AG10803 (cell line): ENCODE measurements at places on chromosomes 2 and 18.
A peak's percentile ranks its signal among the peaks of the same experiment; 100 is the strongest.

DNA sequence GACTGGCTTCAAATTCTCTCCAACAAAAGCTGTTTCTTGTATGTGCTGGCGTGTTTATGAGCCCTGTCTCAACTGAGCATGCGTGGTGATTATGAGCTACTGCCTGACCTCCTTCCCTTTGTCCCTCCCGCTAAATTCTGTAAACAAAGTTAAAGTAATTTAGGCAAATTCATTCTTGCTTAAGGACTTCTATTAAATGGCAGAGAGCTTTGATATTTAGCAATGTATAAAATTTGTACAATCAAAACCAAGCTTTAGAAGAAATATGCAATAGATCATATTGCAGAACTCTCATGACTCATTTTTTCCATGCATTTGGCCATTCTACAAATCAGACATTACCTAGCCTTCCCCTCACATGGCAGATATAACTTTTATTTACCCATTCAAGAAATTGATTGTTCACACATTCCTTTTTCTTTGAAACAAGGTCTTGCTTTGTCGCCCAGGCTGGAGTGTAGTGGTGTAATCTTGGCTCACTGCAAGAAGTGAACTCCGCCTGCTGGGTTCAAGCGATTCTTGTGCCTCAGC, 18.2 kb downstream of the IGFBP2 start:
- peak; percentile 42 for DNase-seq

GRCh38 chr2:32427672-32428610, 71.1 kb downstream of the BIRC6 start:
- DNase-seq, result no peak

GRCh38 chr2:17966798-17967197, 88.3 kb downstream of the KCNS3 start:
- no peak for DNase-seq

- no peak for DNase-seq
These were observed 7.8 kb upstream of the DYNC2LI1 start for GRCh38 chr2:43766006-43766405.

GRCh38 chr2:216692636-216693413, 2.5 kb downstream of the IGFBP5 start:
- DNase-seq, result peak; percentile 45

DNA sequence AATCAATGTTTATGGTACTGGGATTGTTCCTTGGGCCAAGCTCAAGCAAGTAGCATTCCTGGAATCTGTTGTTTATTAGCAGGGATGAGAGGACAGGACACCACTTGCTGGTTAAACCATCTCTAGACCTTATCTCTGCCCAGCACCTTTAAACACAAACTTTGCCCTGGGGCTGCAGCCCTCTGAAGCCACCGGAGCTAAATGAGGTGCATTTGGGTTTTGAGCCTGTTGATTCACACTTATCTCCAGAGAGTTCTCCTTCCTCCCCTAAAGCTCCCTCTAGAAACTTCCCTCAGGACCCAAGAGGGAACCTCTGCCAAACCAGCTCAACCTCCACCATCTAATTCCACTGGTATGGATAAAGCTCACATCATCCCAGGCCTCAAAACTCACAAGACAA, 94.8 kb upstream of the EPAS1 start:
- DNase-seq, result no peak

DNA sequence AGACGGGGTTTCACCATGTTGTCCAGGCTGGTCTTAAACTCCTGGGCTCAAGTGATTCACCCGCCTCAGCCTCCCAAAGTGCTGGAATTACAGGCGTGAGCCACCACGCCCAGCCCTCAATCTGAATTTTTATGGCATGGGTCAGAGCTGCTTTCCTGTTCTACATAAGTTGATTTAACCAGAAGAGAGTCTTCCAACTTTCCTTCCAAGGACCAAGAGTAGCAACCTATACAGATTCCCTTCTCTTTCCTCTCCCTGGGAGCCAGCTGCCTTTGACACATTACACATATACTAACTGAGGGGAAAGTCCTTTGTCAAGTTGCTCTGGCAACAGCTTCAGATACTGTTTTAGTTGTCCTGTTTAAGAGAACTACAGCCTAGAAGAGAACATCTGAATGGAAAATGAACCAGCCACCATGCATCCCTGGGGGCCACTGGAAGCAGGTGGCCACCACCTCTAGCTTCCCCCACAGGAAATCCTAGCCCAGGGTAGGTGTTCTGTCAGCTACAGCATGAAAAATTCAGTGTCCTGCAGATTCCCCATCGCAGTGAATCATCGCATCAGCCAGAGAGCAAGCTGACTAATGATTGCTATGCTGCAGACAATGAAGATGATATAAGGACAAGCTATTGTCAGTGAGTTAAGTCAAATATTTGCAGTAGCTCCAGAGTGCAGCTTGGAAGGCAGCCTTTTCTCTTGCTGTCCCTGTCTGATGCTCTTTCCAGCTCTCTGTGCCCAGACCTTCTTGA, 62.9 kb downstream of the POMC start:
- peak; percentile 61 for DNase-seq

DNA sequence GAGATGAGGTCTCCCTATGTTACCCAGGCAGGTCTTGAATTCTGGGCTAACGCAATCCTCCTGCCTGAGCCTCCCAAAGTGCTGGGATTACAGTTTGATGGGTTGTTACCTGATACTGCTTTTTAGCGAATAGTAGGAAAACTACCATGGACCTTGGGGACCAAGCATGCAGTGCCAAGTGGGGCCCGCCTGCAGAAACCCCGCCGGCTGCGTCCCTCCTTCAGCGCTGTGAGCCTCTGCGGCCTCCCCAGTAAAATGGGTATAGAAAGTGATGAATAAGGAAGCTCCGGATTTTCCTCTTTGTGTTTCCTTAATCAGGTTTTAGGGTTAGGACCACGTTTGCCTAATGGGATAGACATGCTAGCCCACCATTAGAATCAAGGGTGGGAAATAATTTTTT, 30.4 kb downstream of the RAMP1 start:
- DNase-seq, result no peak

GRCh38 chr18:5309888-5310470, 14.5 kb upstream of the ZBTB14 start:
- DNase-seq, result peak; percentile 3

- no peak for DNase-seq
These were observed 58.7 kb upstream of the ACVR1 start for GRCh38 chr2:157934684-157935377.

DNA sequence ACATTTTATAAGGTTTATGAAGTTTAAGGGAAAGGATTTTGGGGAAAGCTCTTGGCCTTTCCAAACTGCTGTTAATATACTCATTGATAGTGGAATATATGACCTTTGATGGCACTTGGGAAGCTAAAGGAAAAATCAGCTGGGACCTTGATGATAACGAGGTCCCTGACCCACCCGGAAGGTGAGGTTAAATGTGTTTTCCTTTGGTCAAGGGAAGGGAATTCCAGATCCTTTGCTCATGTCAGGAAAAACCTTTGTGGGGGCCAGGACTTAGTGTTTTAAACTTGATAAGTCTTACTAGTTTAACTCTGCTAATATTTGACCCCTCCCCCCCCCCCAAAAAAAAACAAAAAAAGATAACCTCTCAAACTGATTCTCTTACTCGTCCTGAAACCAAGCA, 50.7 kb downstream of the CRIM1 start:
- no peak for DNase-seq

DNA sequence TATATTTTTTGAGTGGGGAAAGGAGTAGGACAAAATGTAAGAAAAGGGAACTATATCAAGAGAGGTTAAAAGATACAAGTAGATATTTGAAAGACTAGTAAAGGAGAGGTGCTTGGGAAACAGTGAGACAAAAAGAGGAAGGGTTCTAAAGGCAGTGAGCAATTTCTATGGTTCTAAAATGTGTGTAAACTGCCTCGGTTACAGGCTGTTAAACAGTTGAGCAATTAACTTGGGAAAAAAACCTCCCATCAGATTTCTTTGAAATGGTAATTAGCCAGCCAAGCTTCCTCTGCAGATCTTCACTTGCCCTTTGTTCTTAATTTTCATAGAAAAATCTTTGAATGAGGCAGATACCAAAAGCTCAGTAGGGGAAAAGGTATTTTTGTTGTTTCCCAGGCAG, 238.7 kb upstream of the KCNH7 start:
- no peak for DNase-seq

- no peak for DNase-seq
These were observed 5.9 kb downstream of the SLC9A4 start for GRCh38 chr2:102478686-102479470.

GRCh38 chr2:204638471-204639194, 93.4 kb downstream of the PARD3B start:
- DNase-seq, result no peak

DNA sequence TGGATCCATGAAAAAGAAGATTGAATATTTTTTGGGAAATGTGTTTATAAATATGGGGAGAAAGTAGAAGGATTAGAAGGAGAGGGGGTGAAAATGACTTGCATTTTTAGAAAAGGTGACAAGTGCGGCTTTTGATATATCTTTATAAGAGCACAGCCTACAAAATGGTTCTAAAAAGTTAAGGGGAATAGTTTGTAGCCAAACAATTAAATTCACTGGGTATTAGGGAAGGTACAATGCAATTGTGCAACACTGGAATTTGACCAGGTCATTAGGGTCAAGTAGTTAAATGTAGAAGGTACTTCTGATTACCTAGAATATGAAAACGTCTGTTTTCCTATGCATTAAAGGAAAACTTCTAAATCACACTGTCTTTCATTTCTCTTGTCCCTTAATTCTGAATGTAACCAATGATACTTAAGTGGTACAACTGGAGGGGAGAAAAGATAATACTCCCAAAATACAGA, 44.5 kb upstream of the SERTAD2 start:
- DNase-seq, result no peak

DNA sequence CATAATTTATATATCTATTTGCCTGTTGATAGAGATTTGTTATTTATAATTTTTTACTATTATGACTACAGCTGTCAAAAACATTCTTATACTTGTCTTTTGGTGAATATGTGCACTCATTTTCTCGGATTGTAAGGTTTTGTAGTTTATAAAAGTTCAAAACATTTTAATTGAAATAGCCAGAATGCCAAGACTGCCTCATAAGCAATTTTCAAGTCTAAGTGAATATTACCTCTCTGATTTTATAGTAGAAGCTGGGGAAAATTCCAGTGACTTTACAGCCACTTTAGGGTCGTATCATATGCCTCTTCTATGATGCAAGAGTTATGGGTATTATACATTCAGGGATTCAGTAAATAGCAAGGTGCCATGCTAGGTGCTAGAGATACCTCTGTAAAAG, 21.0 kb downstream of the ZC3H6 start:
- DNase-seq, result no peak

- no peak for DNase-seq
These were observed 144.7 kb upstream of the STK17B start for GRCh38 chr2:196316050-196316430.

- DNase-seq, result peak; percentile 20
These were observed at the start of gene GALNT14 for GRCh38 chr2:31138037-31138962. TSS of gene GALNT14 (minus strand) at chr2:31138440. CDS start at chr2:31138086, 354 bp downstream.

DNA sequence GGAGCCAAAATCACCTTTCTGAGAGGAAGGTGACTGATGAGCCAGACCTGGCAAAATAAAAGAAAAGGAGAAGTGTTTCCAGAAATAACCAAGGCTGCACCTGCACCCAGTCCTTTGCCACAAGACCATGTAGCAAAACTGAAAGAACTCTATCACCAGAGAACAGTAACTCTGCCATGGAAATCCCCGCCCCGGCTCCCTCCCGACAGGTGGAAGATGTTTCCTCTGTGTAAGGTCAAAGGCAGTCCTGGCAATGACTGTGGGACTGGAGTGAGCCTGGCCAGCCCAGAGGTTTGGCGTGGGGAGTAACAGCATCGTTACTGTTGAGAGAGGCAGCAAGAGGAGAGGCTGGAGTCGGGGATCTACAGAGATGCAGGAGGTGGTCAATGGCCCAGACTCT, 42.3 kb downstream of the SPRED2 start:
- no peak for DNase-seq

DNA sequence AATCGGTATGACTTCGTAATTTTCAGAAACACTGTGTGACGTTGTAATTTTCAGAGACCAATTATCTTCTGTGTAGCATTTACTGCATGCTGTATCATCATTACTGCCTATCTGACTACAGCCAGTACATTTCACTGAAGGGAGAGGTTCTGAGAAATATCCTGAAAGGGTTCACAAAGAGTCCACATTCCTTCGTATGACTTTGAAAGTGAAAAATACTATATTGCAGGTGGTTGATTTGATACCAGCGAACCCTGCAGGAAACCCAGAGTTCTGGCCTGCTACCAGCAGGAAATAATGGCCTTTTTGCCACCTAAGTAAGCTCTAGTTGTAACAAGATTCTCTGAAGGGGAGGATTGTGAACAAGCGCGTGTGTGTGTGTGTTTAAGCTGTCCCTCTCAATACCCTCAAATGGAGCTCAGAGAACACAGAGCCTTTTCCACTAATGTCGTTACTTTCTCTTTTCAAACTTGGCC, 155.5 kb downstream of the ARHGAP28 start:
- DNase-seq, result no peak

- no peak for DNase-seq
These were observed 23.7 kb downstream of the MRPL33 start for GRCh38 chr2:27795093-27795834.

GRCh38 chr2:227079726-227080125, 84.3 kb downstream of the COL4A4 start:
- peak; percentile 17 for DNase-seq

GRCh38 chr2:133500917-133501316, 67.3 kb downstream of the NCKAP5 start:
- DNase-seq, result no peak

DNA sequence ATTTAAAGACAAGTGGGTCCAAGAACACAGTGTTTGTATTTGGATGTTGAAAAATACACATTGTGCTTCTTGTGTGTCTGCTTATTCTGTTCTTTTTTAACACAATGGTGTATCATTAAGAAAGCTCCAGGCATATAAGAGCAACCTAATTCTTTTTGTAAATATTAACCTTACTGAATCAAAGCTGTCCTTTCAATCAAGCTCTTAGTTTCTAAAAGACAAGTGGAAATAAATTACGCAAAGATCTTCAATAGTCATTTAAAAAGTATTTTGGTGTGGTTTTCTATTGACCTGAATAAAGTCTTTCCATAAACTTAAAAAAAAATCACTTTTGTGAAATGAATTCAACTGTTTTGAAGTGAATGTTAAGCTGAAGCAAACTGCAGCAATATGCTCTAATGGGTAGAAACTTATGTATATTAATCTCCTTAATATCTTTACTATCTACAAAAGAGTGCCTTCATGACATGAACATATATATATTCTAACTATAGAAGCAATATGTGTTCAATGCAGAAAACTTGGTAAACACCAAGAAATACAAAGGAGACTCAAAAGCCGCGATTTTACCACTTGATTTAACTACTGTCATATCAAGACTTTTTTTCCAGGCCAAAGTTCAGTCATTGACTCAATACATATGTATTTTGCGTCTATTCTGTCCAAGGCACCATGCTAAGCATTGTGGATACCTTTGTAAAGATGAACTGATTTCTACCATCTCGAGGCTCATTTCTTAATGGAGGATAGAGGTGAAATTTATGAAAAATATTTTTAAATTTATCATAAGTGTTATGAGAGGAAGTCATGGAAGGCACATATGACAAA, 97.7 kb downstream of the ARHGAP15 start:
- no peak for DNase-seq

GRCh38 chr2:239609607-239610310, 208.9 kb upstream of the HDAC4 start:
- DNase-seq, result no peak

GRCh38 chr2:45610281-45611019, 617 bp downstream of the SRBD1 start:
- DNase-seq, result peak; percentile 56
